ENCODE measurements at places on chromosomes 4 and X. TPM values are rescaled to one million over a fixed set of nuclear protein-coding genes. Genes with fewer than 3 reads are reported as not detected.
A peak's percentile ranks its signal among the peaks of the same experiment; 100 is the strongest.

Gene ATP7A
- total RNA-seq, result 9.4 TPM

Gene CLDN34
- not detected for total RNA-seq

Gene UTP3
- total RNA-seq, result 14.8 TPM

Gene ARHGEF38
- 0.02 TPM for total RNA-seq

Gene TACR3
- not detected for total RNA-seq

Gene FRG2
- total RNA-seq, result not detected

Gene TMEM31
- total RNA-seq, result not detected

Gene MUC7
- total RNA-seq, result not detected

Gene KLB
- not detected for total RNA-seq

Gene MAGEA2
- total RNA-seq, result not detected

Gene SMC1A
- total RNA-seq, result 47.8 TPM

Gene WNK3
- 0.67 TPM for total RNA-seq

Gene CXCL10
- not detected for total RNA-seq

Gene CWH43
- not detected for total RNA-seq

Gene PDHA2
- total RNA-seq, result not detected

Gene TLR6
- 17.3 TPM for total RNA-seq

Gene IGFBP7
- 4.3 TPM for total RNA-seq

Gene TCEAL6
- total RNA-seq, result not detected

Gene KIAA1210
- not detected for total RNA-seq

Gene XAGE1A
- not detected for total RNA-seq

- DNase-seq, result no peak
These were observed at the start of gene GPRIN3 for GRCh38 chr4:89307446-89308160. TSS of gene GPRIN3 (minus strand) at chr4:89307800. CDS start at chr4:89250110, 57,690 bp downstream.

GRCh38 chr4:860561-860960, 34.6 kb upstream of the CPLX1 start:
- DNase-seq, result no peak

- DNase-seq, result no peak
These were observed 1569.2 kb upstream of the ADGRL3 start for GRCh38 chr4:59630922-59631321.

GRCh38 chr4:89021684-89022083, 35.3 kb downstream of the FAM13A start:
- DNase-seq, result no peak

DNA sequence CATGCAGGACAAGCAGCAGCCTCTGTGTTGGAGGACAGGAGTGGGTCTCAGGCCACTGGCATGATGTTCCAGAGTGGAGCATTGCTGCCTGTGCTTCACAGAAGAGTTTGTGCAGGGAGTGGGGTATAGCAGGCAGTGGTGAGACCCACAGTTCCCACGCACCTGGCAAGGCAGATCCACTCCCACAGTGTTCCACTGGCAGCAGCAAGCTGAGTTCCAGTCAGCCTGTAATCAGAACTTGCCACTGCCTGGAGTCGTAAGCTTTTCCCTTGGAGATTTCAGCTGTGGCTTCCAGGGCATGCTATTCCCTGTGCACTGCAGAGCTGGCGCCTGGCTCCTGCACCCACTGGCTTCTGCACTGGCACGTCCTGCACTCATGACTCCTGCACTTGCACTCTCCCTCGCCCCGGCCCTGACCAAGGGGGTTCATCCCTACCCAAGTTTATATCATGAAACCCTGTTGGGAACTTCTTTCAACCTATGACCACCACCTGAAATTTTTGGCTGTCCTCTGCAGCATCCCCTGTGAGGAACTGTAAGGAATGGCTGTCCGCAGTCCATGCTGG, 1144.3 kb downstream of the RAPGEF2 start:
- DNase-seq, result no peak

DNA sequence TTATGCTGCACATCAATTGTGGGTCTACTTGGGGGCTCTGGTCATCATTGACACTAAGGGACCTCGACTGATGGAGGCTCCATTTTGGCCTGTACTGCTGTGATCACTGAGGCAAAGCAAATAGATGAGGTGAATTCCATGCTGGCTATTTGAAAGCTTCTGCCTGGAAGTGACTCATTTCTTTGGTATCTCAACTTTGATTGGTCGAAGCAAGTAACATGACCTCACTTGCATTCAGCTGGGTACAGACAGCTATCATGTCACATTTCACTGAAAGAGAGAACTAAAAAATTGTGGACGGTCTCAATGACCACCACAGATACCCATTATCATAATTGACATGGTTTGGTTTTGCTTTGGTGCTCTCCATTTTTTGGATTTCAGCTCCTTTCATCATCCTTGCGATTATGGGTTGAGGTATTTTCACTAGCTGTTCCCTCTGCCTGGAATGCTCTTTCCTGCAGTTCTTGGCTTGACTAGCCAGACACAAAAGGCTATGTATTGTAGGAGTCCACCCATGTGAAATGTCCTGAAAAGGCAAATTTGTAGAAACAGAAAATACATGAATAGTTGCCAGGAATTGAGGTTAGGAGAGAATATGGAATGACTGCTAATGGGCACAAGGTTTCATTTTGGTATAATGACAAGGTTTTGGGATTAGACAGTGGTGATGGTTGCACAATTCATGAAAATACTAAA, 369.2 kb upstream of the LCORL start:
- no peak for DNase-seq

DNA sequence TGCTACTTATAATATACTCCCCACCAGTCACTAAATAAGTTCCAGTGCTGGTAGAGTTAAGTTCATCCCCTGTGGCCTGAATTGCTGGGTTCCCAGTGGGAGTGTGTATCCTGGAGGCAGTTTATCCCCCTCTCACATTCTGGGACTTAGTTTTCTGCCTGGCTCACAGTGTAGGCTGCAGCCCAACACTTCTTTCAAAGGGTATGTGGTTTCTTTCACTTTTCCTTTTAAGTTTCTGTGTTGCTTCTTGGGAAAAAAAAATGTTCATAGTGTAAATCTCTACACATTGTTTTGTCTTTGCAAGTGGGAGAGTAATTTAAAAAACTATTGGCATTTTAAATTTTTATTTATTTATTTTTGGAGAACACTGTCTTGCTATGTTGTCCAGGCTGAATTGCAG, 204.0 kb downstream of the CHIC1 start:
- no peak for DNase-seq

GRCh38 chr4:107210450-107211239, 174.5 kb upstream of the DKK2 start:
- DNase-seq, result peak; percentile 18

GRCh38 chrX:29867971-29868370, 347.4 kb upstream of the MAGEB2 start:
- DNase-seq, result no peak

GRCh38 chr4:917992-918391, 14.1 kb downstream of the GAK start:
- no peak for DNase-seq

GRCh38 chr4:109383823-109384222, 49.8 kb upstream of the SEC24B start:
- no peak for DNase-seq

GRCh38 chr4:88398381-88398780, 19.7 kb downstream of the HERC6 start:
- no peak for DNase-seq

DNA sequence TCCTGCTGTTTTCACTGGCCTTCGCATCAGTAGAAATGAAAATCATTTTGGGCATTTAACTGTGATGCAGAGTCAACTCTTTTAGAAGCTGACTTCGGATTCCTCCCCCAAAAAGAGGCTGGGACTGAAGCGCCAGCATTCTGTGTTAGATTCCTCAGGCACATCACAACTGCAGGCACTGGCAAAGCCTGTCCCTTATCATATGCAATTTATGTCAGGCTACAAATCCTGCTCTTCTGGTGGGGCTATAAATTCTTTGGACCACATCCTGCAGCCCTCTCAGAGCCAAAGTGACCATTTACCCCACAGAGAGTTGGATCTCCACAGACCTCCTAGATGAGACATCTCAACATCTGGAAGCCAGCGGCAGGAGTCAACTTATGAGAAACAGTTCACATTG, 138.4 kb downstream of the CBR4 start:
- DNase-seq, result no peak

- no peak for DNase-seq
These were observed 118.4 kb downstream of the COX18 start for GRCh38 chr4:72951147-72951546.

- DNase-seq, result no peak
These were observed 22.8 kb upstream of the PRKG2 start for GRCh38 chr4:81237791-81238190.

DNA sequence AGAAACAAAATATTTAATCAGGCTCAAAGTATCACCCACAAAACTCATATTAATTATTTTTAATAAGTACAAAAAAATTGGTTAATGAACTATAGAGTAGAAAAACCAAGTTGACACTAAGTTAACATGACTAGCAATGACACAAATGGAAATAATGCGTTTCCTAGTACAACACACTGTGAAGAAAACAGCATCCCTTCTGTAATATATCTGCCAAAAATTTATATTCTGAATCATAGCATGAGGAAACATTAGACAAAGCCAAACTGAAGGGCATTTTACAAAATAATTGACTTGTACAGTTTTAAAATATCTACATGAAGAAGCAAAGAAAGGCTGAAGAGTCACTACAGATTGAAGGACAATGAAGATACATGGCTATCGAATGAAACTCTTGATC, 477.6 kb upstream of the INTU start:
- DNase-seq, result no peak

GRCh38 chr4:24933684-24934275, 20.9 kb upstream of the CCDC149 start:
- DNase-seq, result no peak

- DNase-seq, result no peak
These were observed 10.4 kb downstream of the CORIN start for GRCh38 chr4:47827343-47828047.

GRCh38 chr4:152920768-152921167, 15.4 kb upstream of the FHDC1 start:
- DNase-seq, result no peak

GRCh38 chr4:74013264-74013663, 14.8 kb upstream of the CXCL5 start:
- DNase-seq, result no peak

- DNase-seq, result no peak
These were observed 859.3 kb downstream of the RPA4 start for GRCh38 chrX:97743014-97743413.

GRCh38 chr4:83569987-83570386, 34.1 kb downstream of the GPAT3 start:
- DNase-seq, result no peak

DNA sequence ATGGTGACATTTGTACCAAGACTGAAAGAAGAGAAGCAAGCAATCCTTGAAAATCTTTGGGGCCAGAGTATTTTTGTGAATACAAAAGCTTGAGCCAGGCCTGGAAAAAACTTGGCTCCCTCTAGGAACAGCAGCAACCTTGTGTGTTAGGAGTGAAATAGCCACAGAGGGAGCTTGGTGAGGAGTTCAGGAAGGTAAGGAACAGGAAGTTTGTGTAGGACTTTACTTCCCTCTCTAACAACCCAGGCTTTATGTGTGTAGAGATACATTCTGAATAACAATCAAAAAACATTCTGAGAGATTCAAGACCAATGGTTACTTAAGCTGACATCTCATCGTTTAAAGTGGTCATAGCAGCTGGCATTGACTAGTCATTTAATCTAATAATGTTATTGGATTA, 668.5 kb downstream of the PCDH18 start:
- no peak for DNase-seq

- no peak for DNase-seq
These were observed 512.2 kb upstream of the INTU start for GRCh38 chr4:127120441-127121090.

DNA sequence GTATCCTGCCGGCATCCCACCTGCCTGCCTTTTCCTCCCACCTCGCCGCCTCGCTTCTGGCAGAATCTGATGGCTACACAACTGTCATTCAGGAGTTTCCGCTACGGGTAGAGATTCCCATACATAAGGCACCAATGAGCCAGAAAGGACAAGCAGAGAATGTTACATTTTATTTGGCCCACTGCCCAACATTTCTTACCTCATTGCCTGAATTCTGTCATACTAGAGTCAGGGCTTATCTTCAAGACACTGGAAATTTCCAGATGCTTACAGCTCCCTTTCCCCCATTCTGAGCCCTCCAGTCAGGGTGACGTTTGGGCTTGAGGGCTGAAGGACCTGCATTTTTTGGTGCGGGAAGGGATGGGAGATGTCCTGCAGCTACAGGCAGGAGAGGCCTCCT, 113.0 kb downstream of the NHS start:
- no peak for DNase-seq

DNA sequence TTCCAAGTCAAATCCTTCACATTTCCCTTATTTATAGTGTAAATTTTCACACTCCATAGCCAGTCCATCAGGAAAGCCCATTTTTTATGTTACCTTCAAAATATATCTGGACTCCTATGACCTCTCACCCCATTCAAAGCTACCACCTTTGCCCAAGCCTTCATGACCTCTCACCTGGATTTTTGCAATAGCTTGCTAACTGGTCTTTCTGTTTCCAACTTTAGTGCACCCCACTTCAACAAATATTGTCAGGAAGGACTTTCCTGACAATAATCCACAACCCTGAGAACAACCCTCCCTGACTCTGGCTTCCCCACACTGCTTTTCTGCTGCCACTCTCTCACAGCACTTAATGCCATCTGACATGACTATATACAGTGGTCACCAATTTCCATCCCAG, 33.4 kb downstream of the ASIC5 start:
- no peak for DNase-seq

DNA sequence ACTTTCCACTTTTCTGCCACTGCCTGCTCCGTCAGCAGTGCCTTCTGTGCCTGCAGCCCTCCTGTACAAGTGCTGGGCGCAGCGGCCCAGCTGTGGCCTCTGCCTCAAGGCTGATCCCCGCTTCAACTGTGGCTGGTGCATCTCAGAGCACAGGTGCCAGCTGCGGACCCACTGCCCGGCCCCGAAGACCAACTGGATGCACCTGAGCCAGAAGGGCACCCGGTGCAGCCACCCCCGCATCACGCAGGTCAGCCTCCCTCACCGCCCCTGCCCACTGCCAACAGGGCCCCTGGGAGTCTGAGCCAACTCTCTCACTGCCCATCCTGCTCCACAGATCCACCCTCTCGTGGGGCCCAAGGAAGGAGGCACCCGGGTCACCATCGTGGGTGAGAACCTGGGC, 7.5 kb downstream of the PLXNA3 start:
- no peak for DNase-seq

GRCh38 chr4:139557556-139558110, 1.6 kb upstream of the SETD7 start:
- no peak for DNase-seq

DNA sequence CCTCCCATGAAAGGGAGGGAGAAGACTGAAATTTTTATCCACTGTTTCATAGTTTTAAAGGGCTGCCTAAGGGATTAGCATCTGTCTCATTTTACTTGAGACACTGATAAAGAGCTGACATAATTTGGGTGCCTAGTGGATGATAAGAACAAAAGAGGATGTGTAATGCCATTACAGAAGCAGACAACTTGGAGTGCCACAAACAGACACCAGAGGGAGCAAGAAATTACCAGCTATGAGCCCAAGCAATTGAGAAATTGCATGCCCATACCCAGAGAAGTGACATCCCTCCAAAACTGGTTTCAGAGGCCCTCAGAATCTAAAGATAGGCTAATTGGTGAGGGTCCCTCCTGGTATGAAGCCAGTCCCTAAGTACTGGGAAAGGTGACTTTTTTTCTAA, 38.5 kb upstream of the POU3F4 start:
- DNase-seq, result peak; percentile 30

- no peak for DNase-seq
These were observed 576.8 kb upstream of the HS3ST1 start for GRCh38 chr4:12005471-12005870.
